ENCODE measurements at places on chromosomes 11 and 22. TPM values are rescaled to one million over a fixed set of nuclear protein-coding genes. Genes with fewer than 3 reads are reported as not detected.

The MRPL16 gene
- total RNA-seq = 57.2 TPM

The TBX10 gene
- total RNA-seq = not detected

The KCNK4 gene
- 0.10 TPM for total RNA-seq

The OR5B21 gene
- total RNA-seq = not detected

The NTM gene
- 0.96 TPM for total RNA-seq

The MUC5AC gene
- total RNA-seq = not detected

The KCNC1 gene
- total RNA-seq = not detected

The ABTB2 gene
- total RNA-seq = 3.2 TPM

The PHF21B gene
- not detected for total RNA-seq

The EIF4ENIF1 gene
- 7.4 TPM for total RNA-seq

The CSF2RB gene
- not detected for total RNA-seq

The CATSPER1 gene
- 1.6 TPM for total RNA-seq

The SLC1A2 gene
- 0.59 TPM for total RNA-seq

The OR52E8 gene
- not detected for total RNA-seq

The IRAG1 gene
- 27.5 TPM for total RNA-seq

The C22orf15 gene
- total RNA-seq = not detected

The DNAJB7 gene
- not detected for total RNA-seq

The C11orf65 gene
- total RNA-seq = not detected

The ADM2 gene
- 0.15 TPM for total RNA-seq

The APOBEC3F gene
- 6.1 TPM for total RNA-seq

The MRGPRX3 gene
- total RNA-seq = not detected

The UNC93B1 gene
- 75.4 TPM for total RNA-seq

The TPBGL gene
- not detected for total RNA-seq

The MOGAT2 gene
- not detected for total RNA-seq

The OR5A1 gene
- not detected for total RNA-seq

The XKR3 gene
- 0.44 TPM for total RNA-seq

The MPZL2 gene
- total RNA-seq = 13.6 TPM

The AQP11 gene
- total RNA-seq = 3.6 TPM

The MS4A6E gene
- total RNA-seq = 25.8 TPM

The INS gene
- not detected for total RNA-seq

The ARHGAP42 gene
- total RNA-seq = 7.0 TPM
